ENCODE measurements at places on chromosomes 7 and 10. TPM values are rescaled to one million over a fixed set of nuclear protein-coding genes. Genes with fewer than 3 reads are reported as not detected.

The NDUFB2 gene
- polyA plus RNA-seq = 180 TPM

The MOGAT3 gene
- polyA plus RNA-seq = not detected

The FEZF1 gene
- polyA plus RNA-seq = 9.8 TPM

The NEUROD6 gene
- not detected for polyA plus RNA-seq

The ANKRD22 gene
- 1.3 TPM for polyA plus RNA-seq

The ZNF777 gene
- 15.4 TPM for polyA plus RNA-seq

The CUBN gene
- 19.2 TPM for polyA plus RNA-seq

The OR9A4 gene
- polyA plus RNA-seq = not detected

The GIMAP1 gene
- 2.8 TPM for polyA plus RNA-seq

The PNLIP gene
- polyA plus RNA-seq = not detected

The CARD11 gene
- polyA plus RNA-seq = 3.2 TPM

The MMP21 gene
- polyA plus RNA-seq = not detected

The GJD4 gene
- polyA plus RNA-seq = not detected

The DMBT1 gene
- 2.7 TPM for polyA plus RNA-seq

The PRPS1L1 gene
- 84.5 TPM for polyA plus RNA-seq

All from testis (tissue), 5 donors.